ENCODE measurements at places on chromosomes 7 and 10. TPM values are rescaled to one million over a fixed set of nuclear protein-coding genes. Genes with fewer than 3 reads are reported as not detected.

Gene THSD7A
- total RNA-seq: 0.38 TPM

Gene ZFAND2A
- 10.1 TPM for total RNA-seq

Gene SEC31B
- total RNA-seq: 1.4 TPM

Gene BAIAP2L1
- total RNA-seq: 0.82 TPM

Gene PKD2L1
- not detected for total RNA-seq

Gene AKR1C3
- 308 TPM for total RNA-seq

Gene ITGA8
- 1.5 TPM for total RNA-seq

Gene OR2A42
- not detected for total RNA-seq

Gene SERPINE1
- 1,526 TPM for total RNA-seq

Gene STK31
- total RNA-seq: not detected

Gene FFAR4
- not detected for total RNA-seq

All from smooth muscle cell of the coronary artery (primary cell).